ENCODE measurements at places on chromosomes 11 and 22. TPM values are rescaled to one million over a fixed set of nuclear protein-coding genes. Genes with fewer than 3 reads are reported as not detected.

Gene MS4A4E
- not detected for total RNA-seq

Gene COMT
- 175 TPM for total RNA-seq

Gene TRIM48
- total RNA-seq, result not detected

Gene RASSF10
- not detected for total RNA-seq

Gene PATE1
- not detected for total RNA-seq

Gene NCAM1
- not detected for total RNA-seq

GRCh38 chr11:67117176-67117575 lies 1.9 kb upstream of the KDM2A start:
- DNase-seq, result no peak

DNA sequence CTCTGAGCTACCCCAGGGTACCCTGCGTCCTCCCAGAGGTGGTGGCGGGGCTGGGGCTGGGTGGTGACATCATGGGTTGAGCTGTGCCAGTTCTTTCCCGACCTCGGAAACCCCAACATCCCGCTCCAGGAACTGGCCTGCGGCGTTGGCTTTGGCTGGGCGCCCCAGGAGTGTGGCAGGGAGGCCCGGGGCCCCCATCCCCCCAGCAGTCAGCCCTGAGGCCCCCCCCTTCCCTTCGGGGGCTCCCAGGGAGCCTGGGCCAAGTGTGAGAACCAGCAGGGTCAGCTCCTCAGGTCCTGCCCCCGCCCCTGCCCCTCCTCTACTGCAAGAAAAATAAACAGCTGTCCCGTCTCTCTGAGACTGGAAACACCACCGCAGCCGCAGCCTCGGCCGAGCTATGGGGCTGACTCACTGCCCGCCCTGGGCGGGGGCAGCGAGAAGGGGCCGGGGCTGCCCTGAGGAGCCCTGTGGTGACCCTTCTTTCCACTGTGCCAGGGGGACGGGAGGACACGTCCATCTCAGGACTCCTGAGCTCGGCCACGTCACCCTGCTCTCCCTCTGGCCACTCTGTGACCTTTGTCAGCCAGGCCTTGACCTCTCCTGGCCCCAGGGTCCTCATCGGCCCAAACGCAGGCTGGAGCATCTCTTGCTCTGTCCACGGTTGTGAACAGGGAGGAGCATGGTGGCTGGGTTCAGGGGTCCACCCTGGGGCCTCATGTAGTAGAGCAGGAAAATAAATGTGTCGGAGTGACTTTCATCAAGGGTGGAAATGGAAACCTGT lies 73.4 kb downstream of the WNT7B start:
- DNase-seq, result peak; percentile 69

- no peak for DNase-seq
These were observed 982.8 kb downstream of the NTM start for GRCh38 chr11:132353255-132353654.

- DNase-seq, result no peak
These were observed 194.2 kb upstream of the DDI1 start for GRCh38 chr11:103842191-103842590.

GRCh38 chr11:118842369-118842768 lies 41.3 kb upstream of the CXCR5 start:
- DNase-seq, result peak; percentile 41

DNA sequence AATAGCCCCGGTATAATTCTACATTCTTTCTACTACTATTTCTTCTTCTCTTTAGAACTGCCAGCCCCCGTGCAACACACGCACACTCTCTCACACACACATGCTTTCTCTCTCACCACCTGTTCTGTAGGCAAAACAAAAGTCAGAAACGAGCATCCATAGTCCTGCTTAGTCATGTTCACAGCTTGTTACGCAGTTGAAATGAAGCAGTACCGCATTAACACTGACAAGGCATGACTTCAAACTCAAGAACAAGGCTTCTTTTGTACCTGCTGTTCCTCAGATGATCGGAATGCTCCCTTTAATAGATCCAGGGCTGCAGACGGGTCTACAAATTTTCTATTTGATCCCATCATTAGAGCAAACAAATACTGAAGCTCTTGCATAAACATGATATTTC lies 42.2 kb downstream of the USP28 start:
- DNase-seq, result no peak

- no peak for DNase-seq
These were observed 21.7 kb downstream of the CAVIN3 start for GRCh38 chr11:6298605-6299004.

GRCh38 chr11:61797263-61797944 lies 4.7 kb downstream of the FEN1 start:
- peak; percentile 88 for DNase-seq

GRCh38 chr11:1519028-1520010 lies 32.7 kb upstream of the MOB2 start:
- DNase-seq, result no peak
